Putamen (tissue), 1 donor: ENCODE measurements at places on chromosomes 3 and 15.

DNA sequence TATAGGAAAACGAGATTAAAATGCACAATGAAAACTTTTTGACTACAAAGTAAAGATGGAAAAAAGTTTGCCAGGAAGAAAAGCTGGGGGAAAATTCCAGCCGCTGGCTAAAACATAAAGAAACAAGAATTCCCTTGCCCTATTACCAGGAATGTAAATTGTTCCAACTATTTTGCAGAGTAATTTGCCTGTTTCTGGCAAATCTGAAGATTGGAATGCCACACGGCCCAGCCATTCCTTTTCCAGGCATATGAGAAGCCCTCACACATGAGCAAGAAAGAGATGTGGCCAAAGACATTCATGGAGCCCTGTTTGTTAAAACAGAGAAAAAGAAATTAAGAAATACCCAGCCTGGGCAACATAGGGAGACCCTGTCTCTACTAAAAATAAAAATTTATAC lies 8.4 kb upstream of the GATA2 start:
- no peak for DNase-seq

DNA sequence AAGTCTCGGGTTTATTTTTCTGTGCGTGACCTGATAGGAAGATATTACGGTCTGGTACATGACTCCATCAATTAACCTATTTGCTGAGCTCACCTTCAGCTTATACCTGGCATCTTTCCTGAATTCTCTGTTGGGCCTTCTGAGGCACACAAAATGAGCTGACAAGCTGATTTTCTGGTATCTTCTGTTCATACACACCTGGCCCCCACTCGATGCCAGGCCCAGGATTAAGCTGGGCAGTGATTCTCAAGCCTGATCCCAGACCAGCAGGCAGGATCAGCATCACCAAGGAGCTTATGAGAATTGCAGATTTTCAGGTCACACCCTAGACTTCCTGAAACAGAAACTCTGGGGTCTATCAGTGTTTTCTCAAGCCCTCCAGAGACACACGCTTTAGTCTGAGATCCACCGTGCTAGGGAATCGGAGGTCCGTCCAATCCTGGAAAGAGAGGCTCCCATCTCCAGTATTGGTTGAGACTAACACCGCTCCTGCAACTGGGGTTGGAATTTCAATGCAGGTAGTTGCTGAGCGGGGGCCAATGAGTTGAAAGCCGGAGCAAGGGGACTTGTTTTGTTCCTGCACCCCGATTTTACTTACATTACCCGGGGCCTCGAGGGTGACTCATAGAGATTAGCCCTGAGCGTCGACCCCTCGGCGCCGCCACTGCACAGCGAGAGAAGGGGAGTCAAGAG lies 636 bp upstream of the EIF1B start:
- no peak for DNase-seq

- no peak for DNase-seq
These were observed 133.5 kb upstream of the SGO1 start for GRCh38 chr3:20319551-20319950.

DNA sequence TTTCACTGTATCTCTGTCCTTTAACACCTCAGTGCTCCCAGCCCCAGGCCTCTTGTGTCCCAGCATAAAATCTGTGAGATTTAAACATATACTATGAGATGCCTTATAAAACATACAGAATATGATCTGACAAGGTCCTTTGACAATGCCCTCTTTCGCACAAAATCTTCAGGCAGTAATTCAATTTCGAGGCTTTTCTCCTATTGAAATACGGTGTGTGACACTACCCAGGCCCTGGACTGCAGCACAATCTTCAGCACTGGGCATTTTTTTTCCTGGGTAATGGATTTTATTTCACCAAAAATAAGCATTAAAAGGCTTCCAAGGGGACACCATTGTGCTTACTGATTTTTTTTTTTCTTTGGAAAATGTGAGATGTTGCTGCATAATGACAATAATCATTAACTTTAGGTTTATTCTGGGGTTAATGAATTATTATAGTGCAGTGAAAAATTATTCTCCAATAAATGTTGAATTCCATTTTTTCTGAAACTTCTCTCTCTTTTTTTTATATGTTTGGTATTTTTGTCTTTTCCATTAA lies 40.9 kb upstream of the FAM3D start:
- DNase-seq: no peak

DNA sequence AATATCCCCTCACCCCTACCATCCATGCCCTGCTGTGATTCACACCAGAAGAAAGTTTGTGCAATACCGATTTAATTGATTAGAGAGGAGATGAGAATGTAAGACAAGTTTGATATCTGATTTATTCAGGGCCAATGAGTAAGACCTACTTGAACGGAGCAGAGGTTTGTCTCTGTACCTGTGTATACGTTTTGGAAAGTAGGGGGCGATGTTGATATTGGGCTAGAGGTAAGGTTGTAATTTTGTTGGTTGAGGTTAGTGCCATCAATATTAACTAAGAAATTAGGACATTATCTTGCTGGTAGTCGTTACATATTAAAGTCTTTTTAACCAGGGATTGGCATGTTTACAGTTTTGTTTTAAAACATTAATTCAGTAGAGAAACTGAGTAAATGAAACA lies 20.5 kb downstream of the EAF2 start:
- DNase-seq: no peak

GRCh38 chr3:73592154-73593144 lies 32.3 kb downstream of the PDZRN3 start:
- no peak for DNase-seq

DNA sequence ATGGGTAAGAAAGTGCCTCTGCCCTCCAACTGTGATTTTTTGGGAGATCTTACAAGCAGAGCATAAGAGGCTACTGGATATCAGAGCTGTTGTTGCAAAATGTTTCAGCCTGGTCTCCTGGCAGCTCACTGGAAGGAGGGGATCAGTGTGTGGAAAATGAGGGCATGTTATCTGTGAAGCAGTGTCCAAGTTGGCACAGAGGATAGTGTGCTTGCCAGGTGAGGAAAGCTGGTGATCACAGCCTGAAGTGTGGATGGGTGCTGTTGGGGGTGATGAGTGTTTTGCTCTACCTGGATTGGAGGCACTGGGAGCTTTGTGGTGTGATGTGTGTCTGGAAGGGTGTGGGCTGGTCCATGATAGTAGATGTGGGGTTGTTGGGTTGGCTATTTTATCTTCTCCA lies 69.3 kb downstream of the MCTP2 start:
- DNase-seq: no peak

DNA sequence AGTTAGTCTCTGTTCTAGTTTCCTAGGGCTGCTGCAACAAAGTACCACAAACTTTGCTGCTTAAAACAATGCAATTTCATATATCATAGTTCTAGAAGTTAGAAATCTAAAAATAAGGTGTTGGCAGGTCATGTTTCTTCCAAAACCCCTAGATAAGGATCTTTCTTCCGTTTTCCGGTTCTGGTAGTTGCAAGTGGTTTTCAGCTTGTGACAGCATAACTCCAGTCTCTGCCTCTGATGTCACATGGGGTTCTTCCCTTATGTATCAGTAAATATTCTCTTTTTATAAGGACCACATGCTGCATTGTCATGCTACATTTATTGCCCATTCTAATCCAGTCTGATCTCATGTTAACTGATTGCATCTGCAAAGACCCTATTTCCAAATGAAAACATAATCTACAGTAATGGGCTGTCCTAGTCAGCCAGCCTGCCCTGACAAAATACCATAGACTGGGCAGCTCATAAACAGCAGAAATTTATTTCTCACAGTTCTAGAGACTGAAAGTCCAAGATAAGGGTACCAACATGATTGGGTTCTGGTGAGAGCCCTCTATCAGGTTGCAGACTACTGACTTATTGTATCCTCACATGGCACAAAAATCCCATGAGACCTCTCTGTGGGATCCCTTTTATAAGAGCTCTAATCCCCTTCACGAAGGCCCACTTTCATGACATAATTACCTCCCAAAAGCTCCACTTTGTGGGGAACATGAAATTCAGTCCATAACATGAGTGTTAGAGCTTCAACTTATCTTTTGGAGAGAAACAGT lies 642.0 kb upstream of the NAALADL2 start:
- DNase-seq: no peak

DNA sequence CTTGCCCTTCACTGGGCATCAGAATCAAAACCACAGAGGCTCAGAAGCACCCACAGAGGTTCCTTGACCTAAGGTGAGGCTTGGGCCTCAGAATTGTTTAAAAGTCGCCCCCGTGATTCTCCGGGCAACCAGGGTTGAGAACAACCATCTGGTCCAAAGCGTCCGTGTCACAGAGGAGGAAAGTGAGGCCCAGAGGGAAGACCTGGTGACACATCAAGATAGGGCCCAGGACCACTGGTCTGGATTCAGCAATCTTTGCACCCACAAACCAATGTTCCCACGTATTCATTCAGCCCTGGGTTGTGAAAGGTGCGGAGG lies 272.6 kb downstream of the UACA start:
- DNase-seq: no peak

- no peak for DNase-seq
These were observed 91.5 kb downstream of the ADAMTS17 start for GRCh38 chr15:100250176-100250800.

DNA sequence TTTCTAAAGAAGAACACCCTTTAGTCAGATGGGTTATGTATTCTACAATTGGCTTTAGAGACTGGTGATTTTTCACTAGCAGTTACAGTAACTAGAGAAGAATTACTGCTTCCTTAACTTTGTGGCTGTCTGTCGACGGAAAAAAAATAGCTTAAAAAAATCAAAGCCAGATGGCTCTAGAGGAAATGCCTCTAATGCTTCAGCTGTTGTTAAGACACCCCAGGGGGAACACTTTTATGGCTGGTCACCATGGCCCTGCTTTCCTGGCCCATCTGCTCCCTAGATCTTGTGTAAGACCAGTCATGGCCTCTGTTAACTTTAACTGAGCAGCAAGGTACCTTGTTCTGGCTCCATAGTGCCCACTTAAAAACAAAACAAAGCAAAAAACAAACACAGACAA lies 198.6 kb upstream of the PLSCR5 start:
- DNase-seq: no peak

- no peak for DNase-seq
These were observed 41.4 kb upstream of the CA12 start for GRCh38 chr15:63422891-63423590.
